ENCODE measurements at places on chromosomes 16 and 17. TPM values are rescaled to one million over a fixed set of nuclear protein-coding genes. Genes with fewer than 3 reads are reported as not detected.

DNA sequence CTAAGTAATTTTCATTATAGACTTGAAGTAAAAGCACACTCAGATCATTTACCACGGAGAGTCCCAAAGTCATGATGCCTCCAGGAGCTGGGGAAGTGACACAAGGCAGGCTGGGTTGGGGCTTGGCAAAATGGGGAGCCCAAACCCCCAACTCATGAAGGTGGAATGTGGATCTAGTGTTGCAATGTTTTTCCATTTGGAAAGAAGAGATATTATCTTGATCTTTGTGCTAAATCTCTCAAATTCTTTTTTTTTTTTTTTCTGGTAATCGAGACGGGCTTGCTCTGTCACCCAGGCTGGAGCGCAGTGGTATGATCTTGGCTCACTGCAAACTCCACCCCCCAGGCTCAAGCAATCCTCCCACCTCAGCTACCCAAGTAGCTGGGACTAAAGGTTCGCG, 7.5 kb upstream of the KCNG4 start:
- no peak for DNase-seq
- no peaks in the 10 kb centered on the region for H3K4me1 ChIP-seq
- H3K4me3 ChIP-seq: no peak overlapping the region
- peaks cover 11% of the 10 kb centered on the region for H3K27me3 ChIP-seq

DNA sequence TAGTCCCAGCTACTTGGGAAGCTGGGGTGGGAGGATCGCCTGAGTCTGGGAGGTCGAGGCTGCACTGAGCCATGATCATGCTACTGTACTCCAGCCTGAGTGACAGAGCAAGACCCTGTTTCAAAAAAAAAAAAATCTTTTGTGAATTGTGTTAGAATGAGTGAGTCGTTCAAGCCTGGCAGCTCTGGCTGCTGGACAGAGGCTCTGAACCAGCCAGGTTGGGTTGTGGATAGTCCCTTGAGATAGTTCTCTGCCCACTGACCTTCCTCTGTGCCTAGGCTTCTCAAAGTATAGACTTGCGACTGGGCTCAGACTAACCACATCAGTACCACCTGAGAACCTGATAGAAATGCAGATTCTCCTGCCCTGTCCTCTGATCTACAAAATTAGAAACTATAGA, 2.2 kb upstream of the KSR1 start:
- no peak overlapping the region for H3K4me3 ChIP-seq
- H3K27ac ChIP-seq: no peak overlapping the region
- no peak for DNase-seq
- H3K36me3 ChIP-seq: no peaks in the 10 kb centered on the region
- peaks cover 28% of the 10 kb centered on the region for H3K4me1 ChIP-seq

DNA sequence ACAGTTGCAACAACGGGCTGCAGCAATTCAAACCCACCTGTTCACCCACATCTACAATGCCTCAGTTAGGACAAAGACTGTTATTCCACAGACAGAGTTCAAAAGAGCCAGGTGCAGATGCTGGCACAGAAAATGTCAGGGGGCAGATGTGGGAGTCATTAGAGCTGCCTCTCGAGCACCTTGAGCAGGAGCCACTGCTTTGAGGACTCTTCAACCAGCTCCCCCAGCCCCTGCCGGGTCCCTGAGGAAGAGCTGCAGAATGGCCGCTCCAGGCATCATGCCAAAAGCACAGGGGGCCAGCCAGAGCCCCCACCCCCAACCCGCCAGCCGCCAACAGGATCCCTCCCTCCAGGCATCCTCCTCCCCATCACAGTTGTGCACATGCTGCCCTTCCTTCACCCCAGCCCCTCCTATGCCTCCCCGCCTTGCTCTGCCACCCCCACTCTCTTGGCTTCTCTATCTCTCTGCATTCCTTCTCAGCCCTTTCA, 20.8 kb downstream of the C17orf67 start:
- no peaks in the 10 kb centered on the region for H3K36me3 ChIP-seq
- no peak for DNase-seq
- no peak overlapping the region for H3K27ac ChIP-seq
- H3K27me3 ChIP-seq: no peaks in the 10 kb centered on the region
- H3K4me1 ChIP-seq: no peaks in the 10 kb centered on the region

DNA sequence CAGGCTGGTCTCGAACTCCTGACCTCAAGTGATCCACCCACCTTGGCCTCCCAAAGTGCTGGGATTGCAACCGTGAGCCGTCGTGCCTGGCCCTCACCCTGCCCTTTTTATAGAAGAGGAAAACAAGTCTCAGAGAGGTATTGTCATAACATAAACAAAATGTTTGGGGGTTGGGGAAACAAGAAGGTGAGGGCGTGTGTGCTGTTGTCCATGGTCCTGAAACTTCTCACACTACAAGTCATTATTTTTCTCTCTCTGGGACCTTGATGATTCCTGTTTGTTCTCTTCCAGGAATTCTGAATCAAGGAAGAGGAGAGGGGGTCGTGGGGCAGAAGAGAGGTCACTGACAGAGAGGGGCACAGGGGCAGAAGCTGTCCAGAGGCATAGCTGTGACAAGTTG, 160.2 kb upstream of the LHX1 start:
- H3K36me3 ChIP-seq: no peaks in the 10 kb centered on the region
- H3K4me3 ChIP-seq: no peak overlapping the region
- no peak overlapping the region for H3K27ac ChIP-seq
- no peak for DNase-seq
- H3K4me1 ChIP-seq: no peaks in the 10 kb centered on the region

GRCh38 chr16:58456193-58456592, 43.8 kb upstream of the NDRG4 start:
- H3K4me1 ChIP-seq: no peaks in the 10 kb centered on the region
- no peak overlapping the region for H3K27ac ChIP-seq
- H3K4me3 ChIP-seq: no peak overlapping the region
- no peaks in the 10 kb centered on the region for H3K36me3 ChIP-seq
- peaks cover 29% of the 10 kb centered on the region for H3K27me3 ChIP-seq

DNA sequence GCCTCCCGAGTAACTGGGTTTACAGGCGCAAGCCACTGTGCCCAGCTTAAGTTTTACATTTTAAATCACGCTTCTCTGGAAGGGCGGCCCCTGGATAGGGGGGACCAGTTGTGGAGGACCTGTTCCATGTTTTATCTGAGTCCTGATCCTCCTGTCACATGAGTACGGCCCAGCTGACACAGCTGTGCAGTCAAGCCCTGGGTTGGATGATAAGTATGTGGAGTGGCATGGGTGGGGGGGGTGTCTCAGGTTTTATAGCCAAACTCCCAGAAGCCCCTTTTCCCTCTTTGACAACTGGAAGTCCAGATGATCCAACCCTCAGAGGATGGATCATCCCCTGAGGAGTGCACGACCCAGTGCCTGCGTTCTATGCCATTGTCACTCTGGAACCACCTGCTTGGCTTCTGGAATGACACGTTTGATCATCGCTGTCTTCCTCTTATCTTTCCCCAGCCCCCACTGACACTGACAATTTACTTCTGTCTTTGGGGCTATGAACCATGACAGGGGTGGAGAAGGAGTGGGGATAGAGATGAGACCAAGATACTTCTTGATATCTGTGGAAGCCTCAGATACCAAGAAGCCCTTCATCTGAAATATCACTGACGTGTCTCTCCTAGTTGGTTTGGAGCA, 191.2 kb downstream of the MSI2 start:
- H3K27me3 ChIP-seq: no peaks in the 10 kb centered on the region
- no peak overlapping the region for H3K27ac ChIP-seq
- H3K36me3 ChIP-seq: peaks cover 21% of the 10 kb centered on the region
- peaks cover 33% of the 10 kb centered on the region for H3K4me1 ChIP-seq

DNA sequence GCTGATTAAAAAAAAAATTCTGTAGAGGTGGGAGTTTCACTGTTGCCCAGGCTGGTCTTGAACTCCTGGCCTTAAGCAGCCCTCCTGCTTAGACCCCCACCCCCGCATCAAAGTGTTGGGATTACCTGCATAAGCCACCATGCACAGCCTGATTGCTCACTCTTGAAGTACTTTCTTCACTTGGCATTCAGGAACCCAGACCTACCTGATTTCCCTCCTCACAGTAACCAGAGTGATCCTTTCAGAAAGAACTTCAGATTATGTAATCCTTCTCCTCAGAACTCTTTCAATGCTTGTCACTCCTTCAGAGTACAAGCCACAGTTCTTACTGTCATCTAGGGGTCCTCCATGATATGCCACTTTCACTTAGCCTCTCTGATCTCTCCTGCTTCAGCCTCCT, 1.4 kb downstream of the EFCAB13 start:
- H3K36me3 ChIP-seq: peaks cover 2% of the 10 kb centered on the region
- peaks cover 13% of the 10 kb centered on the region for H3K27me3 ChIP-seq
- peaks cover 17% of the 10 kb centered on the region for H3K4me1 ChIP-seq
- H3K27ac ChIP-seq: peak overlapping the region; percentile 33

GRCh38 chr17:43940630-43941029, 1.6 kb downstream of the PPY start:
- H3K27ac ChIP-seq: no peak overlapping the region
- no peak for DNase-seq
- peaks cover 19% of the 10 kb centered on the region for H3K27me3 ChIP-seq

DNA sequence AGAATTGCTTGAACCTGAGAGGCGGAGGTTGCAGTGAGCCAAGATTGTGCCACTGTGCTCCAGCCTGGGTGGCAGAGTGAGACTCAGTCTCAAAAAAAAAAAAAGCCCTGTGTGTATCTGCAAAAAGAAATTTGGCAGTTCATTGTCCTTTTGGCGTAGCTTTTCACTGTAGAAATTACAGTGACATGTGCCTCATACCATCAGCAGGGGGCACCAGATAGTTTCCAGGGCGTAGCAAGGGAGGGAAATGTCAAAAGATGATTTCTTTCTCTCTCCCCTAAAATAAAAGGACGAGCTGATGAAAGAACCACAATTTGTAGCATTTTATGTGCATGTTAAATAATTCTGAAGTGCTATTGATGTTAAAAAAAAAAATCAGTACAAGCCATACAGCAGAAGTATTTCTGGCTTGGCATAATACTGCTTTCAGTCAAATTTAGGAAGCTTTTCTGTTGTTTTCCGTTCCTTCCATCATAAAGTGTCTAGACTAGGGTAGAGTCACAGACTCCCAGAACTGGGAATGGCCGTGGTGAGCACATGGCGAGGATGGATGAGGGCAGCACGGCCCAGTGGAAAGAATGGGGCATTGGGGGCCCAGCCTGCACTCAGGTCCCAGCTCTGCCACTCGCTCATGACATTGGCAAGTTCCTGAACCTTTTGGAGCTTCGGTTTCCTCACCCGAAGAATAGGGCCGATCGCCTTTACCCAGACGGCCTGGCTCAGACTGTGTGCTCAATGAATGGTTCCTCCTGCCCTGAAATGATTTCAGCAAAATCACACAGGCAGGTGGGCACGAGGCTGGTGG, 59.8 kb upstream of the RPH3AL start:
- peak overlapping the region; percentile 90 for H3K4me3 ChIP-seq
- H3K36me3 ChIP-seq: peaks cover 32% of the 10 kb centered on the region
- DNase-seq: peak; percentile 51
- peak overlapping the region; percentile 87 for H3K27ac ChIP-seq
- peaks cover 57% of the 10 kb centered on the region for H3K4me1 ChIP-seq
- H3K27me3 ChIP-seq: no peaks in the 10 kb centered on the region

GRCh38 chr16:69937465-69937951, 13.6 kb upstream of the CLEC18A start:
- H3K4me1 ChIP-seq: no peaks in the 10 kb centered on the region
- H3K4me3 ChIP-seq: no peak overlapping the region
- no peaks in the 10 kb centered on the region for H3K27me3 ChIP-seq
- H3K36me3 ChIP-seq: peaks cover 6% of the 10 kb centered on the region

DNA sequence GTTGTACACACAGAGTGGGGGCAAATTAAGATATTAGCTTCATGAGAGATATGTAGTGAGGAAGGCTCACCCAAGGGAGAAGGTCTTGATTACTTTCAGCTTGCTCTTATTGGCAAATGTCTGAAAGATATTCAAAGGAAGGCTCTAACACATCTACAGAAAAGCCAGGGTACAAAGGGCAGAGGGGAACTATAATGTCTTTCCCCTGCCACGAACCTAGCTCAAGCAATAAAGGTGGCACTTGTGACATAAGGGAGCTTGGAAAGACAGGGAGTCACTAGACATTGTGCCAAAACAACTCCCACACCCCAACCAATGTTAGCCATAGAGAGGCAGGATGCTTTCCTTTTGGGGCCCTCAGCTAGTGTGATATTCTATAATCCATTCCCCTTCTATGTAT, 52.2 kb upstream of the SOX9 start:
- H3K4me1 ChIP-seq: no peaks in the 10 kb centered on the region
- no peaks in the 10 kb centered on the region for H3K27me3 ChIP-seq
- no peak overlapping the region for H3K4me3 ChIP-seq

GRCh38 chr17:59423903-59424302, 92.4 kb downstream of the YPEL2 start:
- no peak overlapping the region for H3K4me3 ChIP-seq
- no peak overlapping the region for H3K27ac ChIP-seq
- no peaks in the 10 kb centered on the region for H3K36me3 ChIP-seq
- peaks cover 13% of the 10 kb centered on the region for H3K4me1 ChIP-seq

- H3K27me3 ChIP-seq: peaks cover 4% of the 10 kb centered on the region
- H3K36me3 ChIP-seq: no peaks in the 10 kb centered on the region
- H3K4me3 ChIP-seq: no peak overlapping the region
- DNase-seq: peak; percentile 92
- H3K4me1 ChIP-seq: peaks cover 7% of the 10 kb centered on the region
Observed at GRCh38 chr17:75749545-75750389, 15.2 kb downstream of the GALK1 start.

GRCh38 chr17:28741358-28742349, 2.2 kb upstream of the TRAF4 start:
- peaks cover 29% of the 10 kb centered on the region for H3K4me1 ChIP-seq
- no peak overlapping the region for H3K4me3 ChIP-seq
- H3K27me3 ChIP-seq: no peaks in the 10 kb centered on the region
- peaks cover 14% of the 10 kb centered on the region for H3K36me3 ChIP-seq
- no peak overlapping the region for H3K27ac ChIP-seq
- DNase-seq: no peak

GRCh38 chr17:73160980-73161630, 3.7 kb upstream of the SSTR2 start:
- H3K4me3 ChIP-seq: no peak overlapping the region
- H3K4me1 ChIP-seq: peaks cover 12% of the 10 kb centered on the region
- peaks cover 75% of the 10 kb centered on the region for H3K27me3 ChIP-seq
- DNase-seq: no peak
- H3K27ac ChIP-seq: no peak overlapping the region

DNA sequence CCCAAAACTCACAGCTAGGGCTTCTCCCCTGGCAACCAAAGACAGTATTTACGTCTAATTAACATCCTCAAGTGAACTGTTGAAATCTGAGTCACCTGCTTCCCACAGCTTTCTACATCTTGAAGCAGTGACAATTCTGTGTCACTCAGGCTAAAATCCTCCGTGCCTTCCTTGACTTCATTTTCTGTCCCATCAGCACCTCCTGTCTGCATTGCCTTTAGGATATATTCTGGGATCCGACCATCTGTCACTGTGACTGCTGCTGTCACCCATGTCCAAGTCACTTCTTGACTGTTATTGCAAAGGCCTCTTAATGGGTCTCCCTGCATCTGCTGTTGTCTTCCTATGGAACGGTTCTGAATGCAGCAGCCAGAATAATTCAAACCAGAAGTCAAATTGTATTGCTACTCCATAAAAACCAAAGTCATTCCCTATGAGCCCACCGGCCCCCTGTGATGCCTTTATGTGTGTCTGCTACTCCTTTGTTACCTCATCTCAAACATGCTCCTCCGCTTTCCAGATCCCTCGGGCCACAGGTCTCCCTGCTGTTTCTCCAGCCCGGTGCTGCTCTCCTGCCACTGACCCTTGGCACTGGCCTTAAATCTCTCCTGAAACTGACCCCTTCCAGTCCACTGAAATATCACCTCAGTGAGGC, 56.9 kb downstream of the WWP2 start:
- no peaks in the 10 kb centered on the region for H3K27me3 ChIP-seq
- DNase-seq: no peak
- H3K4me3 ChIP-seq: no peak overlapping the region

Gene NPIPA5
- 25.5 TPM for total RNA-seq

Gene PYY
- not detected for total RNA-seq

Gene KRT40
- not detected for total RNA-seq

Gene SECTM1
- total RNA-seq: 0.86 TPM

Gene SDK2
- total RNA-seq: 29.3 TPM

Gene C16orf89
- not detected for total RNA-seq

Gene FAM117A
- 47.0 TPM for total RNA-seq

Gene ZFPM1
- total RNA-seq: 19.2 TPM

Gene DNAJA3
- total RNA-seq: 52.2 TPM

Measured in activated naive CD8-positive, alpha-beta T cell treated with anti-CD3 and anti-CD28 coated beads, Interleukin-2, amount 10 ng/mL, durations not matched to agents 7 days and 5 days (primary cell).